T-helper 9 cell (primary cell): ENCODE measurements at places on chromosomes 13 and 19.

GRCh38 chr13:95708391-95708774 lies 31.4 kb downstream of the DNAJC3 start:
- no peak for DNase-seq

DNA sequence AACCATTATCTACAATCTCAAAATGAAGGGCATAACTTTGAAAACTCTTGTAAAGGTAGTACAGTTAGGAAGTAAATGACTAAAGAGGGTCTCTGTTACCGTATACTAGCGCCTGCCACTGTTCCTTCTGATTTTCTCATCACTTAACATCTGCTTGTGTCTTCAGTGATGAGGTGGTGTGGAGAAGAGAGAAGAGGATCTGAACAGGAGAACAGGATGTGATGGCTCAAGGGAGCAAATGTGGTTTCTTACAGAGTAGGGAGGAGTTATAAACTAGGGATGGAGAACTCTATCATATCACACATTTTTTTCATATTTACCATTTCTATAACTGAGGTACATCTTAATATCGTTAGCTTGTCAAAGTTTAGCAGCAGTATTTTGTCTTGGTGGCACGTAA lies 1.1 kb downstream of the KCTD4 start:
- DNase-seq, result no peak

GRCh38 chr13:48797127-48797526 lies 143.4 kb downstream of the CYSLTR2 start:
- no peak for DNase-seq

- DNase-seq, result no peak
Measured at GRCh38 chr19:1360818-1361461, 22.8 kb upstream of the NDUFS7 start.

- DNase-seq, result no peak
Measured at GRCh38 chr13:31361673-31362072, 161.9 kb downstream of the B3GLCT start.

GRCh38 chr13:97499181-97499580 lies 65.2 kb downstream of the RAP2A start:
- no peak for DNase-seq

- no peak for DNase-seq
Measured at GRCh38 chr19:17527326-17527725, 15.9 kb downstream of the PGLS start.

DNA sequence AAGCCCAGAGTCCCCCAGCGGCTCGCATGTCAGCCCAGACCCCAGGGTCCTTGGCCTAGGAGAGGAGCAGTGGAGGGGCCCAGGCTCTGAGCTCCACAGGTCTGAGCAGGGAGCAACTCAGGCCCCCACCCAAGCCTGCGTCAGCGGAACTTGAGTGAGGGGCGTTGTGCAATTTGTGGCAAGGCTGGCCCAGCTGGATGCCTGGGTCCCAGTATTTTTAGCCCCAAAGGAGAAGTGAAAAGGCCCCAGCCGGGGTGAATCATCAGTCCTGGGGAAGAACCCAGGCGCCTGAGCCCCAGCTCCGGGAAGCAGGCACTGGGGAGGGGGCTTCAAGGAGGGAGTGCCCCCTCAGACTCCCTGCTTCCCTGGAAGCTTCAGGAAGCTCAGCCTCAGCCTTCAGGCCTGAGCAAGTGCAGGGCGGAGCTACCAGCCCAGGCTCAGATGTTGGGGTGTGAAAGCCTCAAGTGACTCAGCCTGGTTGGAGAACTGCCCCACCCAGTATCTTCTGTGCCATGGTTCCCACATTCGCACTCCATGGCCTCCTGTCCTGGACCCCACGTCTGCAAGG lies 7.2 kb downstream of the MED29 start:
- no peak for DNase-seq

DNA sequence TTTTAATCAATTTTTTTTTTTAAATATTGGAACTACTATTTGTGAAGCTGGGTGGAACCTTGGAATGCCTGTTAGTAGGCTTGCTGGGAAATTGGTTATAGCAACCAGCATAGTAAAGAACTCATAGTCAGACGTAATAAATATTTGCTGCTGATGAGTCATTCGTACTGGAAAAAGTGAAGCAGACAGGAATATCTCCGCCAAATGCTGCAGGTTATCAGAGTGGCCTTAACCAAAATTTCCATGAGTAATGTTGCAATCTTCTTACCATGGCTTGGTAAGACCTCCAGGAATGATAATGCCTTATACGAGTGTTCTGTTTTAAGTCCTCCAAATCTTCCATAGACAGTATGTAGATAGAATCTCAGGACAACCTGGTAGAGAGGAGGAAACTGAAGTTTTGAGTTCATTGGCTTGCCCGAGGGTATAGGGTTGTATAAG lies 34.2 kb downstream of the MBNL2 start:
- no peak for DNase-seq

GRCh38 chr19:14370169-14370939 lies 10.9 kb upstream of the ADGRE5 start:
- DNase-seq, result peak; percentile 51

DNA sequence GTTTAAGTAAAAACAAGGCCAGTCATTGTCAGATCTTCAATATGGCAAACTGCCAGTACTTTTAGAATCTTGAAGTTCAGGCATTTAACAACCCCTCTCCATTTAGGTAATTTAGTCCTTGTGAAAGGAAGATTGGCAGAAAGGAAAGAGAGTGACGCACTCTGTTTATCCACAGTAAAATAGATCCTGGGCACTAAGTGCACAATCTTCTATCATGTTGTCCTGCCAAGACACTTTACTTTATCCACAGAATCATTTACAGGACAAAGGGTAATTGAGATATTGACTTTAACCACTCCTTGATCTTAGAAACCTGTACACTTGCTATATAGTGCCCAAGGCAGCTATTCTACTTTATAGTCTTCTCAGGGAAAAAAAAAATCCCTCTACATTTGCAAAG lies 786.4 kb upstream of the SLITRK1 start:
- no peak for DNase-seq

- DNase-seq, result peak; percentile 34
Measured at GRCh38 chr19:12293777-12294248, 870 bp downstream of the ZNF44 start.

DNA sequence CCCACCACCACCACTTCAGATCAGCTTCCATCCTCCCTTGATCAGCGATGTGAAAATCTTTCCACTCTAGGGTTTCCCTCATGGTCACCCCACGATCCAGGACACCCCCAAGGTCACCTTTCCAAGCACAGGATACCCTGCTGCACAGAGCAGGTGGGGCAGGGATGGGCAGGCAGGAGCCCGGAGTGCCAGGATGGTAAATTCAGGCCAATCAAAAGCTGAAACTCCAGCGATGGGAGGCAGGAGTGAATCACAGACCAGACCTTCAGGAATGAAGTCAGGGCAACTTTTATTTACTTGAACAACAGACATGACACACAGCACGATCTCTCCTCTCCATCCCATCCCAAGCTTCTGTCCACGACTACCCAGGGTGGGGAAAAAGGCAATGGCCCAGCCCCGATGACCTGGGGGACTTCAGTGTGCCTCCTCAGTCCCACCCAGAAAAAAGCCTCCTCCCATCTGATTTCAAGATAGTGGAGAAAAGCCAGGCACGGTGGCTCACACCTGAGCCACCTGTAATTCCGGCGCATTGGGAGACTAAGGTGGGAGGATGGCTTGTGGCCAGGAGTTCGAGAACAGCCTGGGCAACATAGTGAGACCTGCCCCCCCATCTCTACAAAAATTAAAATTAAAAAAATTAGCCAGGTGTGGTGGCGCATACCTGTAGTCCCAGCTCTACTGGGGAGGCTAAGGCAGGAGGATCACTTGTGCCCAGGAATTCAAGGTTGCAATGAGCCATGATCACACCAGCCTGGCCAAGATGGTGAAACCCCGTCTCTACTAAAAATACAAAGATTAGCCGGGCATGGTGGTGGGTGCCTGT lies 39.2 kb downstream of the ZSWIM4 start:
- no peak for DNase-seq

DNA sequence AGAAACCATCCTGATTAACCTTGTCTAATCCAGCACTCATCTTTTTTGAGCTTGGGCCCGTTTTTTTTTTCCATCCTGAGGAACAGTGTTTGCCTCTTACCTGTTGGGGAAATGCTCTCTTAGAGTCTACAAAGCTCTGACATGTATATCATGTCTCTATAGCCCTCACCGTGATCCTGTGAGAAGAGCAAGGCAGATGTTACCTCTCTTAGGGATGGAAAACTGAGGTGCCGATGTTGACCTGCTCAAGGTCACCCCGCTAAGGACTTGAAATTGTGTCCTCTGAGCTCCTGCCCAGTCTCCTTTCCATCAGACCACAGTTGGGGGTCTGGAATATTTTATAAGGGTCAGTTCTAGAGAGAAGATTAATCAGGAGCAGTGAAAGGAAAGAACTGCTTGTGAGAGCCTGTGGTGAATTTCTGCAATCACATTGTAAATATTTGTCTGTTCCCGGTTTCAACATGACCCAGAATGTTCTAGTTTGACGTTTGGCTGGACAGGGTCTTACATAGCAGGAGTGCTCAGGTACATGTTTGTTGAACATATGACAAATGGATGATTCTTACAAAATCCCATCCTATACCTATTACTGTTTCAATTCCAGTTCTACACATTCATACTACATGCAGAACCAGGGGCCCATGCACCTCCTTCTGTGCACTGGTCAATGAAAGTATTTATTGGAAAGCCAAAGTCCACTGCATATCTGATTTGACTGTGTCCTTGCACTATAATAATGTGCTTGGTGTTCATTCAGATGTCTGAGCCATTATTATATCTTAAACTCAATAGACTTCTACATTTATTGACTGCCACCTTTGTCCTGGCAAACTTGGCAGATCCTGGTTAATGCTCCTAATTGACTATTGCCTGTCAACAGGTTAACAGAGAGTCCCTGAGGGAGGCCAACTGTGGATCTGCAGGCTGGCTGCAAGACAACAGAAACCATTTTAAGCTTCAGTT lies 12.1 kb downstream of the SLC25A15 start:
- no peak for DNase-seq

GRCh38 chr19:582497-583197 lies 7.0 kb upstream of the HCN2 start:
- DNase-seq, result no peak

DNA sequence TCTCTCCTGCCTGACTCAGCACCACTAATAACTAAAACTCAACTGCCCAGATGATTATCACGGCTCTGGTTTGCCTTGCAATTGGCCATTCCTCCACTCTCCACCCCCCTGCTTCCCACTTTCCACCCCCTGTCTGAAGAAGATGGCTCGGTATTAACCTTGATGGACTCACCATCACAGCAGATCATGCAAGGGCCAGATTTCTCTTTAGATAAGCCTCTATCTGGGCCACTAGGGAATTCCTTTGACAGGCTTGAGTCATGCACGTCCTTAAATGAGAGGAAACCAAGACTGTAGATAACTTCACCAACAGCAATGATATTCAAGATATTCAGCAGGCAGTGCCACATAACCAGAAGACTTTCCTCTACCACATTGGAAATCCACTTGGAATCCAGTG lies 131.1 kb upstream of the NBEA start:
- no peak for DNase-seq

GRCh38 chr19:50331221-50331993 lies 2.2 kb upstream of the KCNC3 start:
- no peak for DNase-seq

- DNase-seq, result no peak
Measured at GRCh38 chr13:42153199-42154113, 105.0 kb downstream of the DGKH start.

- no peak for DNase-seq
Measured at GRCh38 chr19:33803383-33803782, 6.7 kb downstream of the KCTD15 start.

GRCh38 chr13:100403675-100404074 lies 184.9 kb downstream of the GGACT start:
- DNase-seq, result no peak

- DNase-seq, result no peak
Measured at GRCh38 chr19:46495786-46496099, at the start of gene PNMA8B. TSS of gene PNMA8B (minus strand) at chr19:46495867. CDS start at chr19:46495465, 402 bp downstream.

- no peak for DNase-seq
Measured at GRCh38 chr19:49061445-49061844, 3.2 kb downstream of the NTF4 start.

- peak; percentile 51 for DNase-seq
Measured at GRCh38 chr19:49422407-49423070, 702 bp downstream of the PTH2 start.

DNA sequence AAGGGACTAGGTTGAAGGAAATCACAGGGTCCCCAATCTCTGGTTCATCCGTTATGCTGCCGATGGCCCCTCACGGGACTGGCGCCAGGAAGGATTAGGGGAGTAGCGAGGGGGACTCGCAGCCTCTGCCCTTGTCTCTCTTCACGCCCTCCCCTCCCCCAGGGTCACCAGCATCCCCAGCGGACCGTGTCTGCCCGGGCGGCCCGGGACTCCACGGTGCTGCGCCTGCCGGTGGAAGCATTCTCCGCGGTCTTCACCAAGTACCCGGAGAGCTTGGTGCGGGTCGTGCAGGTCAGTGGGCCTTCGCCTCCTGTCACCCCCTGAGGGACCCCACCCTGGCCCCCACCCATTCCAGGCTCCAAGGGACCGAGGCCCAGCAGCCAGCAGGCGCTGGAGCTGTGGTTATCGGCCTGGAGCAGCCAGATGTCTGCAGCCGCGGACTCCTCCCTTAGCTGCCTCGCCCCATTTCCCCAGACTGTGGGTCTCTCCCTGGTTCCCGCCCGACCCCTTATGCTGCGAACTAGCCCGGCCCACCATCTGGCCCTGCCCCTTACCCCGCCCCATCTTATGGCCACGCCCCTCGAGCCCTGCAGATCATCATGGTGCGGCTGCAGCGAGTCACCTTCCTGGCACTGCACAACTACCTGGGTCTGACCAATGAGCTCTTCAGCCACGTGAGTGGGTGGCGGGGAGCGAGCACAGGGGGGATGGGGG lies 5.4 kb downstream of the PNPLA6 start:
- DNase-seq, result no peak

- no peak for DNase-seq
Measured at GRCh38 chr13:112996671-112997091, 27.7 kb downstream of the MCF2L start.

DNA sequence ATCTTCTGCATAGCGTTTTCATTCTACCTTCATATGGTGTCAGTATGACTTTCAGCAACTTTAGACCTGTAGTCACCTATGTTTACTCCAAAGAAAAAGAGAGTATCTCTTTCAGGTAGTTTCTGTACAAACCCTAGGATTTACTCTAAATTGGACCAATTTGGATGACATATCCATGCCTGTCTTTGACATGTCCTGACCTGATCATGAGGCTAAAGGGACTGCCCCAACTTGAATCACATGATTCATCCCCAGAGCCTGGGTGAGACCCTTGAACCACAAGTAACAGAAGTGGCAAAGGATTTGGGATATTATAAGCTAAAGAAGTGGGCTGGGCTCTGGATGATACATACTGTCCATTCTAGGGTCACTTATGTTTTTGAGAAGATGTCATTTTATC lies 124.5 kb upstream of the CSNK1A1L start:
- no peak for DNase-seq

DNA sequence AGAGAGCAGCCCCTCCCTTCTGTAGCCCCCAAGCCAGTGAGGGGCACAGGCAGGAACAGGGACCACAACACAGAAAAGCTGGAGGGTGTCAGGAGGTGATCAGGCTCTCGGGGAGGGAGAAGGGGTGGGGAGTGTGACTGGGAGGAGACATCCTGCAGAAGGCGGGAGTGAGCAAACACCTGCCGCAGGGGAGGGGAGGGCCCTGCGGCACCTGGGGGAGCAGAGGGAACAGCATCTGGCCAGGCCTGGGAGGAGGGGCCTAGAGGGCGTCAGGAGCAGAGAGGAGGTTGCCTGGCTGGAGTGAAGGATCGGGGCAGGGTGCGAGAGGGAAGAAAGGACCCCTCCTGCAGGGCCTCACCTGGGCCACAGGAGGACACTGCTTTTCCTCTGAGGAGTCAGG lies 4.2 kb downstream of the KLK3 start:
- no peak for DNase-seq

- no peak for DNase-seq
Measured at GRCh38 chr13:27174766-27175455, 3.3 kb upstream of the USP12 start.
